ENCODE measurements at places on chromosomes 7 and 10. TPM values are rescaled to one million over a fixed set of nuclear protein-coding genes. Genes with fewer than 3 reads are reported as not detected.

DNA sequence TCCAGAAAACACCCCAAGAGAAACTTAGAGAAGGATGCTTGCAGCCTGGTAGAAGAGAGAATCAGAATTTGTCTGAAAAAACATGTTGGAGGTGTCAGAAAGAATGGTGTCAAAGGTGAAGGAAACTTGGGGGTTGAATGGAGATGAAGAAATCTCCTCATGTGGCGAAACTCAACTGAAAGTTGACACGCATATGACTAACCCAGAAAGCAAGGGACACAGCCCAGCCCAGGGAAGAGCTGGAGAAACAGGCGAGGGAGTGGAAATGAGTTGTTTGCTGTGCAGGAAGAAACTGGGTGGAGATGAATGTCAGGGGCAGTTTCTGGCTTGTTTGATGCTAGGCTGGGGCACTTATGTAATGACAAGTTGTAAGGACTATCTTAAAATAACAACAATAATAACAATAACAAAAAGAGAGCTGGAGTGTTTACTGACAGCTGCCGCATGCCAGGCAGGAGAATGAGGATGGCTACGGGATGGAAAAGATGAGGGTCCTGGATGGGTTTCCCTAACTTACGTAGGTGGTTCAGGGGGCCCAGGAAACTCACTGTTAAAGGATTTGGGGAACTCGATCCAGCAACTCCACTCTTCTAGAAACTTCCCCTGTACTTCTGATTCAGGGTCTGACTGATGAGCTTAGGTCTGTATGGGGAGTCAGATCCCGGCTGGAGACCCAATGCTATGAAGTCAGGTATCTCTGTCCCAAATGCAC lies 57.4 kb downstream of the MAP3K8 start:
- H3K4me3 ChIP-seq, result no peak overlapping the region
- H3K27me3 ChIP-seq, result no peaks in the 10 kb centered on the region
- peaks cover 29% of the 10 kb centered on the region for H3K4me1 ChIP-seq
- no peak overlapping the region for H3K27ac ChIP-seq
- H3K36me3 ChIP-seq, result no peaks in the 10 kb centered on the region
- DNase-seq, result peak; percentile 25

DNA sequence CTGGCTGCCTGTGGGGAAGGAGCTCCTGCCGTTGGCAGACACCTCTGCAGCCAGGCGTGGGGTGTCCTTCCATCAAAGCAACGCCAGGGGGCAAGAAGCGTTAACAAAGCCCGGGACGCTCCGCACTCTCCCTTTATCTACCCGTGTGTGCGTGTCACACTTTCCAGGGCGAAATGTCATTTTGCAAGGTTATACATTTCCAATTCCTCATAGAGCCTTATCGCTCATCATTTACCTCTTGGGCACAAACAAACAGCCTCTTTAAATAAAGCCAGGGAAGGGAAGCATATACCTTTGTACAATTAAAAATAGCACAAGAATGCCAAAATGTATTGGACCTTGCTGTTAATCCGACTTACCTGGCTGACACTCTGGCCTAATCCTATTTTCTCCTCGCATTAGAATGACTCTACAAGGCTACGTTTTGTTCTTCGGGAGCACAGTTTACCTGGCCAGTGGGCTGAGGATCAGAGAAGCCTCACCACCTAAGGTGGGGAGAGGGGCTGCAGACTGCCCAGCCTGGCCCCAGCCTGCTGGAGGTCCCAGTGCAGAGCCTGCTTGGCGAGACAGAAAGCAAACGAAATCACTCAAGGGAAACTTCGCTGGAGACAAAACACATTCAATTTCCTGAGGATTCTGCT lies 77.6 kb upstream of the EN2 start:
- H3K4me1 ChIP-seq, result peaks cover 22% of the 10 kb centered on the region
- H3K27ac ChIP-seq, result no peak overlapping the region
- H3K27me3 ChIP-seq, result peaks cover 88% of the 10 kb centered on the region

DNA sequence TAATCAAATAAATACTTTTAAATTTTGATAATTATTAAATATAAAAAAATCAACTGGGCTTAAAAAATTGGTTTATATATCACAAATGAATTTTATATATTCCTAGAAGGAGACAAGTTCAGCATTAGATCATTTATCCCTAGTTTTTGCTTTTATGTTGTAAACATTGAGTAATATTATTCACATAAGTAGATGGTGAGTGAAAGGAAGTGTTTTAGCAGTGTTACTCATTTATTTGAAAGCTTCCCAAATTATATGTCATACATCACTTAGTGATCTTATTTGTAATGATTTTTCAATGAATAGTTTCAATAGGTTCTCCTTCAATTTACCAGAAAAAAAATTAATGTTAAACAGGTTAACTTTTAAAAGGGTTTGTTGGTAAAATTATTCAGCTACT lies 15.8 kb downstream of the KLLN start:
- H3K27ac ChIP-seq, result no peak overlapping the region
- H3K4me1 ChIP-seq, result peaks cover 4% of the 10 kb centered on the region
- no peak for DNase-seq
- no peaks in the 10 kb centered on the region for H3K27me3 ChIP-seq
- no peaks in the 10 kb centered on the region for H3K36me3 ChIP-seq

- H3K27ac ChIP-seq, result no peak overlapping the region
- H3K4me3 ChIP-seq, result no peak overlapping the region
- no peaks in the 10 kb centered on the region for H3K27me3 ChIP-seq
- no peaks in the 10 kb centered on the region for H3K36me3 ChIP-seq
These were observed 29.5 kb upstream of the LRRC17 start for GRCh38 chr7:102883098-102883860.

- no peak for DNase-seq
- H3K4me1 ChIP-seq, result peaks cover 12% of the 10 kb centered on the region
- H3K27ac ChIP-seq, result no peak overlapping the region
- no peak overlapping the region for H3K4me3 ChIP-seq
These were observed 1.5 kb upstream of the RELN start for GRCh38 chr7:103990991-103991390.

GRCh38 chr10:12975266-12975665 lies 26.2 kb downstream of the CCDC3 start:
- DNase-seq, result no peak
- no peak overlapping the region for H3K27ac ChIP-seq
- H3K36me3 ChIP-seq, result no peaks in the 10 kb centered on the region

DNA sequence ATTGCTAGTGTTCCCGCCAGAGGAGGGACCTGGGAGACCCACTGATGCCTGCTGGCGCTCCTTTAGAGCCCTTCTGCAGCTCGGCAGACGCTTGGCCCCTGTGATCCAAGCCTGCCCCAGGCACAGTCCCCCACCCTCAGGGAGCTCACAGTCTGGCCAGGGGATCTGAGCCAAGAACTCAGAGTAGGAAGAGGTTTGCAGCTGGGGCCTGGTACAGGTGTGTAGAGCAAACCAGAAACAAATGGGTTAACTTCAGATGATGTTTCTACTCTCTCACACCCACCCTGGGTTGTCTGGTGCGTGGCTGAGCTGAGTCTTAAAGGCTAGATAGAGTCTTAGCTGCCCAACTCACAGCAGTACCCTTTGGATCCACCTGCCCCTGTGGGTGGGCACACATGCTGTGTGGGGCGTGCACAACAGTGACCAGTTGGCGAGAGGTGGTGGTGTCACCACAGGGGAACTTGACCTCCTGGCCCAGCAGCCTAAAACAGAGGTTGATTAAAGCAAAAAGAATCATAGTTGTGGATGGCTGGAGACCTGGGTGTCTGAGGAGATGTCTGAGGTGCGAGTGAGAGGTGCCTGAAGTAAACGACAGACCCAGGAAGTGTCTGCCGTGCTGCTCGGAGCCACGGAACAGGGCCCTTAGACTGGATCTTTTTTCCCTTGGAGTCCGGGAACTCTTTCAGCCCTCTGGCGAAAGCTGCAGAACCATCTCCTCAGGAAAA lies 31.2 kb upstream of the SRGN start:
- peak overlapping the region; percentile 18 for H3K27ac ChIP-seq
- no peaks in the 10 kb centered on the region for H3K27me3 ChIP-seq
- H3K4me3 ChIP-seq, result no peak overlapping the region
- no peaks in the 10 kb centered on the region for H3K36me3 ChIP-seq

HTR5A gene
- total RNA-seq, result not detected

BET1 gene
- total RNA-seq, result 20.5 TPM

STEAP2 gene
- not detected for total RNA-seq

PIK3CG gene
- 11.3 TPM for total RNA-seq

GRCh38 chr7:151327659-151328058 lies 14.0 kb upstream of the NUB1 start:
- no peak overlapping the region for H3K27ac ChIP-seq
- no peak overlapping the region for H3K4me3 ChIP-seq
- no peaks in the 10 kb centered on the region for H3K27me3 ChIP-seq
- H3K4me1 ChIP-seq, result no peaks in the 10 kb centered on the region
- no peak for DNase-seq
- H3K36me3 ChIP-seq, result no peaks in the 10 kb centered on the region

VSTM4 gene
- total RNA-seq, result 0.24 TPM
